ENCODE measurements at places on chromosomes 4 and X. TPM values are rescaled to one million over a fixed set of nuclear protein-coding genes. Genes with fewer than 3 reads are reported as not detected.

DNA sequence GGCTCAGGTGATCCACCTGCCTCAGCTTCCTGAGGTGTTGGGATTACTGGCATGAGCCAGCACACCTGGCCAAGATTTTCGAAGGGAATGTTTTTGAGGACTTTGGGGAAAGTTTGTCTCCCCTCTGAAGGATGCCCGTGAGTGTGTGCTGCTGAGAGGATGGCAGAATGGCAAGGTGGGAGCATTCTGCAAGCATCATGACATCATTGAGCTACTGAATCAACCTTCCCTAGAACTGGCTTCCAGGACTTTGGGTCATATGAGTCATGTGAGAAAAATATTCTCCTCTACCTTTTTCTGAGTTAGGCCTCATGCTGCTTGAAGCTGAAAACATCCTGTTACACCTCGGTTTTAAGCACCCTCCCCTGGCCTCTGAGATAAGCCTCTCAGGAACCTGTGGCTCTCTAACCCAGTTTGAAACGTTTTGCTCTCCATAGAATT is 31.0 kb downstream of the TMEM131L start:
- H3K27ac ChIP-seq = peak overlapping the region; percentile 98
- H3K36me3 ChIP-seq = peaks cover 10% of the 10 kb centered on the region
- H3K27me3 ChIP-seq = no peaks in the 10 kb centered on the region
- peak overlapping the region; percentile 67 for H3K4me3 ChIP-seq
- peak; percentile 74 for DNase-seq

DNA sequence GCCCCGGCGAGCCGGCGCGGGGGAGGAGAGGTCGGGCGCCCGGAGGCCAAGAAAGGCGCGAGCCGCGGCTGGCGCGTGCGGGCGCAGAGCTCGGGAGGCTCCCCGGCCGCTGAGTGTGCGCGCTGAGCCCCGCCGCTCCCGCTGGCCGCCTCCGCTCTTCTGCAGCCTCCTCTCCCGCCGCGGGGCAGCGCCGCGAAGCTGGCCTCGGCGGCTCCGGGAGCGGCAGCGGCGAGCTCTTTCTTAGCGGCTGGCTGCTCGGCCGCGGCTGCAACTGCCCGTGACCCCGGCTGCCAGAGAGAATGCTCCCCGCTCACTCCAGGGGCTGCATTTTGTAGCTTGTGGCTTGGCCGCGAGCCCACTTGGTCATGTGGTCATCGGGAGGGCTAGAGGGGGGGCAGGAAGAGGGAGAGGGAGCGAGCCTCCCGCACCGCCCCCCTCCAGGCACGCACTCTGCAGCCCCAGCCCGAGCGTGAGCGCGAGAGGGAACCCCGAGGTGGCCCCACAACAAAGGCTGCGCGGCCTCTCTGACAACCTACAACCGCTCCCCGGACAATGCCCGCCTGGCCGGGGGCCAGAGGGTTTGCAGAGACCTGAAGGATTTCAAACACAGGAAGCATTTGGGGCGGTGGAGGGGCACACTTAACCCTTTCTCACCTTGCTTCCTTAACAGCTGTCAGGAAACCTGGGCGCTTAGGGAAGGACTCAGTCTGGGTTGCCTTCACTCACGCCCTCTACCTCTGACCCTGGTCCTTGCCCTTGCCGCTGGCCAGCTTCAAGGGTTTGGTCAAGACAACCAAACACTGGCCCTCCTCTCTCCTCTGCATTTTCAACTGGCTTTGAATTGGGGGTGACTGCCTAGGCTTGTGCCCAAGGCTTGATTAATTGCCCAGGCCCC is at the start of gene APLN:
Gene APLN (minus strand): TSS at position 305 of the 895 bp plus-strand sequence. CDS start 326 bp downstream, outside the sequence.
- no peak within 1 kb of the TSS for H3K27ac ChIP-seq
- peak within 1 kb of the TSS; percentile 59 for H3K4me3 ChIP-seq
- peaks cover 8% of the 10 kb centered on the region for H3K4me1 ChIP-seq

Gene EVC
- total RNA-seq = 1.7 TPM

Gene IL2RG
- 290 TPM for total RNA-seq

- no peaks in the 10 kb centered on the region for H3K36me3 ChIP-seq
- no peak overlapping the region for H3K27ac ChIP-seq
- H3K27me3 ChIP-seq = no peaks in the 10 kb centered on the region
- DNase-seq = no peak
- no peak overlapping the region for H3K4me3 ChIP-seq
These were observed 1670.4 kb upstream of the AGA start for GRCh38 chr4:179112441-179113170.

- no peak for DNase-seq
- no peaks in the 10 kb centered on the region for H3K4me1 ChIP-seq
- H3K4me3 ChIP-seq = no peak overlapping the region
- no peaks in the 10 kb centered on the region for H3K27me3 ChIP-seq
- no peak overlapping the region for H3K27ac ChIP-seq
These were observed 87.6 kb upstream of the PLAC1 start for GRCh38 chrX:134745636-134746409.

GRCh38 chrX:16882169-16882568 is 12.0 kb upstream of the RBBP7 start:
- H3K27me3 ChIP-seq = peaks cover 2% of the 10 kb centered on the region
- DNase-seq = peak; percentile 24
- H3K36me3 ChIP-seq = no peaks in the 10 kb centered on the region
- H3K4me3 ChIP-seq = peak overlapping the region; percentile 49
- peaks cover 3% of the 10 kb centered on the region for H3K4me1 ChIP-seq
- no peak overlapping the region for H3K27ac ChIP-seq

DNA sequence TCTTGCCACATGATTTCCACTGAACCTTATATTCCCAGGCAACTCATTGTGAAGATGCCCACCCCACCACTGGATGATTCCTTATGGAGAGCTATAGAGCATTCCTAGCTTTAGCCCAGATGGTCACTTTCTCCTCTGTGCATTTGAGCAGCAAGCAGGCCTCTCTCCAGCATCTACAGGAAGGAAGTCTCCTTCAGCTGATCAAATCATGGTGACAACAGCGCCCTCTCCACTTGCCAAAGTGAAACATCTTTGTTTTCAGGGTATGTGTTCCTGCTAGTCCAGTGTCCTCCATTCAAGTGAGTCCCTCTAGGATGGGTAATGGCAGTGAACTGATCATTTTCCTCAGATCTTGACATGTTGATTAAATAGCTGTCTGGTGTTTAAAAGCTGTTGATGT is 10.9 kb upstream of the SYTL5 start:
- H3K4me3 ChIP-seq = no peak overlapping the region
- no peak overlapping the region for H3K27ac ChIP-seq
- H3K4me1 ChIP-seq = no peaks in the 10 kb centered on the region
- DNase-seq = no peak

- no peaks in the 10 kb centered on the region for H3K27me3 ChIP-seq
- no peak for DNase-seq
- no peaks in the 10 kb centered on the region for H3K4me1 ChIP-seq
- H3K36me3 ChIP-seq = no peaks in the 10 kb centered on the region
- H3K4me3 ChIP-seq = no peak overlapping the region
These were observed 120.0 kb downstream of the LUZP4 start for GRCh38 chrX:115409551-115409950.

DNA sequence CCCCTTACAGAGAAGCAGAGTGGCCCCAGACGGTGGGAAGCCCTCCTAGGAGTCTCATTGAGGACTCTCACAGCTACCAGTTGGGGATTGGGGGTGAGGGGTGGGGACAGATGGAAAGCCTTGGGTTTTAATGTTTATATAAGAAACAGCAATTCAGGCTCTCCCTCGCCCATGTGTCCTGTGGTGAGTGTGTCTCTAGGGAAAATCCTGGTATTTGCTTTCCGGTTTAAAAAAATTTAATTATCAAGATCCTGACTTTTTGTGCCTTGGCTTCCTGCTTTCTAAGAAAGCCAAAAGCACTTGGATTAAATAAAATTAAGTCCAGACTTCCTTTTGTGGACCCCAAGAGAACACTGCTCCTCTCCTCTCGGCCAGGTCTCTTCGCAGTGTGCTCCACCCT is 93.8 kb downstream of the SOWAHB start:
- peaks cover 16% of the 10 kb centered on the region for H3K27me3 ChIP-seq
- no peaks in the 10 kb centered on the region for H3K4me1 ChIP-seq
- no peak overlapping the region for H3K4me3 ChIP-seq
- no peak for DNase-seq

Gene ADH7
- not detected for total RNA-seq

DNA sequence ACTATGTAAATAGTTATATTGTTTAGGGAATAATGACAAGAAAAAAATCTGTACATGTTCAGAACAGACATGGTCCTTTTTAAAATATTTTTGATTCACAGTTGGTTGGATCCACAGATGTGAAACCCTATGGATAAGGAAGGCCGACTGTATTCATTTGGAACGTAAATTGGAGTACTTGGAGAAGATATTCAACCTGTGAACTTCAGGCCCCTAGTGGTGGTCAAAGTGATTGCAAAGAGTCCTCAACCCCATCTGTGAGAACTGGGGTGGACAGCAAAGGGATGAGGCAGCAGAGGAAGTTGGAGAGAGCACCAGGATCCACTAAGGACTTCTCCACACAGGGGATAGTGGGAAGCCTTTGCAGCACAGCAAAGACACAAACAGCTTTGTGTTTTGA is 6.2 kb upstream of the CXCL13 start:
- H3K4me1 ChIP-seq = peaks cover 31% of the 10 kb centered on the region
- H3K27ac ChIP-seq = no peak overlapping the region
- H3K27me3 ChIP-seq = peaks cover 25% of the 10 kb centered on the region
- no peaks in the 10 kb centered on the region for H3K36me3 ChIP-seq
- no peak overlapping the region for H3K4me3 ChIP-seq

- no peaks in the 10 kb centered on the region for H3K27me3 ChIP-seq
- H3K4me3 ChIP-seq = no peak overlapping the region
- no peak overlapping the region for H3K27ac ChIP-seq
- DNase-seq = no peak
- H3K4me1 ChIP-seq = peaks cover 2% of the 10 kb centered on the region
These were observed 247.6 kb downstream of the DCLK2 start for GRCh38 chr4:150325872-150326271.

DNA sequence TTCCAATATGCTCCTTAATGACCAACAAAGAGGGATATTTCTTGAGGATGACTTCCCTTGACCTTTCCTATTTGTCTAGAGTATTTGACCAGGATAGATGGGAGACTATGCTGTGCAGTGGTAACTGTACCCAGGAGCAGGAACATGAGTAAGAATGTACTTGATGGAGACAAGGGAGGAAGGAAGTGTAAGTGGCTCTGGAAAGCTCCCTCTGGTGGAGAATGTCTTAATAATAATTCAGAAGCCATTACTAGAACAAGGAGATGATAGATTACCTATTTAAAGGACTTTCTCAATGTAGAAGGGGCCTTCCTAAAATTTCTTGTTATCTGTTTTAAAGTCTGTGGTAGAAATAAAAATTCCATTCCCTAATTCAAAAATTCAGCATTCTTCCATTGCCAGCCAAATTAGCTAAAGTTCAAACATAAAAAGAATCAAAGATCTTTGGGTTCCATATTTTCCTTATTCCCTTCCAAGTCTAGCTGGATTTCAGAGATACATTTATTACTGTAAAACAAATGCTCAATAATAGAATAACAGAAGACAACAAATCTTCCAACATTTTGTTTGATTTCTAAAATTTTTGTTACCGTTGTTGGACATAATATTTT is 83.8 kb downstream of the GRID2 start:
- no peak for DNase-seq
- H3K36me3 ChIP-seq = no peaks in the 10 kb centered on the region
- no peak overlapping the region for H3K4me3 ChIP-seq
- H3K27ac ChIP-seq = no peak overlapping the region
- H3K27me3 ChIP-seq = no peaks in the 10 kb centered on the region

GRCh38 chr4:86452422-86452891 is 92.6 kb upstream of the MAPK10 start:
- peaks cover 11% of the 10 kb centered on the region for H3K27me3 ChIP-seq
- no peak overlapping the region for H3K4me3 ChIP-seq
- H3K36me3 ChIP-seq = no peaks in the 10 kb centered on the region
- no peak overlapping the region for H3K27ac ChIP-seq

DNA sequence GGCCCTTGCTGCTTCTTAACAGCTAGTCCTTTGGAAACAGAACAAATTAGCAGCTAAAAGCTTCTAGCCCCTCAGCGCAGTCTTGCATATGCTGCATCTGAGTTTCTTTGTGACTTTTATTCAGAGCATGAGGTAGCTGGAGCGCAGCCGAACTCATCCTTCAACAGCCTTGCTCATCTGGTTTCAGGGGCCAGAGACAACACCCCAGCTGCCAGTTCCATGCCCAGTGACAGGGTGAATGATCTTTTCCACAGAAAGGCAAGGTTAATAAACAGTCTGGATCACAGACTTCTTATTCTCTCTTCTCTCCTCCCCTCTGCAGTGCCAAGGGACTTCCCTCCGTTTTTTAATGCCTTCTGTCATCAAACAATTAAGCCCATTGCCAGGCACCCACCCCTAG is 216.6 kb upstream of the INTU start:
- H3K27me3 ChIP-seq = no peaks in the 10 kb centered on the region
- H3K36me3 ChIP-seq = no peaks in the 10 kb centered on the region

DNA sequence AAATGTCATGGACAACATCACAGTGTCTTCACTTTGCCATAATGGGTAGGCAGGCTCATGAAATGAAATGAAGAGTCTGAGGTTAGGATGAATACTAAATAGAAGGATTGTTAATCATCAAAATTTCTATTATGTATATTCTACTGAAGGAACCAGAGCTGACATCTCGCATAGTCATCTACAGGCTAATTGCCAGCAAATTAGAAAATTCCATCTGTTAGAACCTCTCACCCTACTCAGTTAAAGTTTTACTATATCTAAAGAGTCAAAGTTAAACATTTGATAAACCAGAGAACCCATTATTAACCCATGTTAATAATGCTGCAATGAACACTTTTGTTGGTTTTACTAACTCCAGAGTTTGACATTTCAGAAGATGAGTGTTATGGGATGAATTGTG is 114.6 kb downstream of the ARHGAP6 start:
- no peak overlapping the region for H3K27ac ChIP-seq
- H3K27me3 ChIP-seq = peaks cover 4% of the 10 kb centered on the region
- no peaks in the 10 kb centered on the region for H3K4me1 ChIP-seq
- H3K4me3 ChIP-seq = no peak overlapping the region

- H3K36me3 ChIP-seq = no peaks in the 10 kb centered on the region
- peaks cover 9% of the 10 kb centered on the region for H3K4me1 ChIP-seq
- no peak within 1 kb of the TSS for H3K27ac ChIP-seq
- peak; percentile 33 for DNase-seq
- peaks cover 28% of the 10 kb centered on the region for H3K27me3 ChIP-seq
- H3K4me3 ChIP-seq = peak within 1 kb of the TSS; percentile 43
These were observed at the start of gene BANK1 for GRCh38 chr4:101790521-101791181. Gene BANK1 (plus strand): TSS chr4:101790730. CDS start chr4:101790881, 151 bp downstream.

Gene MAGEE2
- total RNA-seq = not detected

Gene MAGEE1
- total RNA-seq = 3.7 TPM

DNA sequence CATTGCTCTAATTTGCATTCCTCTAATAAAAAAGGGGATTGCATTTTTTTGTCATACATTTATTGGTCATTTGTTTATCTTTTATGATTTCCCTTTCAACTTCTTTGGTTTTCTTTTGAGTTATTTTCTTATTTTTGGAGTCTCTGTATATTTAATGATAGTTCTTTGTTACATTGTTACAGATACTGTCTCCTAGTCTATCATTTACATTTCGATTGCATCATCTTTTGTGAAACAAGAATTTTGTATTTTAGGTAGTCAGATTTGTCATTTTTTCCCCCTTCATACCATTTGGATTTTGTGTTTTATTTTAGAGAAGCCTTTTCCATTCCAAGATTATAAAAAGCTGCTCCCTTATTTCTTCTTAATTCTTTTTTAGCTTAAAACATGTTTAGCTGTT is 37.1 kb downstream of the SNX25 start:
- DNase-seq = no peak
- H3K27me3 ChIP-seq = no peaks in the 10 kb centered on the region
- no peak overlapping the region for H3K4me3 ChIP-seq
- H3K36me3 ChIP-seq = peaks cover 11% of the 10 kb centered on the region
- no peak overlapping the region for H3K27ac ChIP-seq

GRCh38 chr4:147583876-147584275 is 33.3 kb upstream of the TMEM184C start:
- no peak overlapping the region for H3K27ac ChIP-seq
- no peak for DNase-seq
- peaks cover 14% of the 10 kb centered on the region for H3K27me3 ChIP-seq
- H3K36me3 ChIP-seq = no peaks in the 10 kb centered on the region

- peak overlapping the region; percentile 100 for H3K27ac ChIP-seq
- DNase-seq = peak; percentile 43
- H3K4me3 ChIP-seq = peak overlapping the region; percentile 100
- H3K36me3 ChIP-seq = peaks cover 24% of the 10 kb centered on the region
These were observed 733 bp upstream of the NAA15 start for GRCh38 chr4:139300431-139301112.

All from activated CD4-positive, alpha-beta memory T cell treated with anti-CD3 and anti-CD28 coated beads for 36 hours (primary cell).